ENCODE measurements at places on chromosomes 1 and 21. TPM values are rescaled to one million over a fixed set of nuclear protein-coding genes. Genes with fewer than 3 reads are reported as not detected.
A peak's percentile ranks its signal among the peaks of the same experiment; 100 is the strongest.

SPATC1L gene
- total RNA-seq, result 21.1 TPM

ADCY10 gene
- not detected for total RNA-seq

SPRR2F gene
- total RNA-seq, result 18.5 TPM

COL6A1 gene
- total RNA-seq, result 389 TPM

KLF17 gene
- not detected for total RNA-seq

KRTAP10-10 gene
- not detected for total RNA-seq

SMPDL3B gene
- 0.77 TPM for total RNA-seq

C1orf94 gene
- not detected for total RNA-seq

- DNase-seq, result no peak
Observed at GRCh38 chr1:161736335-161736969, 13.1 kb upstream of the DUSP12 start.

DNA sequence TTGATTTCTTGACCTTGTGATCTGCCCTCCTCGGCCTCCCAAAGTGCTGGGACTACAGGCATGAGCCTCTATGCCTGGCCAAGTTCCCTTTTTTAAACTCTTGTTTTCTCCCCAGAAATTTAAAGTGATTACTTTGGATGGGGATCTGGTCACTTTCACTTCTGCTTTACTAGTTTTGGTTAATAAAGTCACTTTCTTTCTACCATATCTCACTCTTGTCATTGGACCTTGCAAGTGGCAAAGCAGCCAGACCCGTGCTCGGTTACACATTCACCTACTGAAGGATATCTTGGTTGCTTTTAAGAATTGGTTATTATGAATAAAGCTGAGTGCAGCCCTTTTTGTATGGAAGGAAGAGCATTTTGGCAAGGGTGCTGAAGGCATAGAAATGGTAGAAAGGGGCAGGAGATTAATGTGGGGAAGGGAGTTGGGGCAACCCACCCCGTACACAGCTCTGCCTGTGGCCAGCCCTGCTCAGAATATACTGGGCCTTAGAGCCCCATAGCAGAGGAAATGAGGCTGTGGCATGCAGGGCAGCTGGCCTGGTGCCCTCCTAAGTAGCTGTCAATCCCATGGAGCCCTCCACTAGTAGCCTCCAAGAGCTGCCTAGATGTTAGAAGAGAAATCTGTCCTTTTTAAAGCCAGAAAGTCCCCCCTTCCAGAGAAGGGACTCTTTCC, 40.7 kb downstream of the CD2 start:
- no peak for DNase-seq

DNA sequence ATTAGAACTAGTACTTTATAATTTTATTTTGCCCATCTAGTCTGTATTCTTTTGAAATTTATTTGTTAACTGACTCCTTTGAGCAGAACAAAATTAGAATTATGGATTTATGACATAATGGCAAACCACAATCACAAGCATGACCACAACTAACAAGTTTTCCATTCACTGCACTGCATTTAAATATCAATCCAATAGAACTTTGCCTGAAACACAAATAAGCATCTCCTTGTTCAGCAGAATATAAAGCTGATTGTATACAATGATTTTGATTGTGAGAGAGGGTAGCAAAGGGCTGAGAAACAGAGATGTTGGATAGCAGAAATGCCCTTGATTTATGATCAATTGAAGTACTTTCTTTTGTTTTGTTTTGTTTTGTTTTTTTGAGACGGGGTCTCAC, 495.5 kb upstream of the RGS18 start:
- no peak for DNase-seq

GRCh38 chr1:110686188-110686587, 11.4 kb upstream of the KCNA3 start:
- no peak for DNase-seq

DNA sequence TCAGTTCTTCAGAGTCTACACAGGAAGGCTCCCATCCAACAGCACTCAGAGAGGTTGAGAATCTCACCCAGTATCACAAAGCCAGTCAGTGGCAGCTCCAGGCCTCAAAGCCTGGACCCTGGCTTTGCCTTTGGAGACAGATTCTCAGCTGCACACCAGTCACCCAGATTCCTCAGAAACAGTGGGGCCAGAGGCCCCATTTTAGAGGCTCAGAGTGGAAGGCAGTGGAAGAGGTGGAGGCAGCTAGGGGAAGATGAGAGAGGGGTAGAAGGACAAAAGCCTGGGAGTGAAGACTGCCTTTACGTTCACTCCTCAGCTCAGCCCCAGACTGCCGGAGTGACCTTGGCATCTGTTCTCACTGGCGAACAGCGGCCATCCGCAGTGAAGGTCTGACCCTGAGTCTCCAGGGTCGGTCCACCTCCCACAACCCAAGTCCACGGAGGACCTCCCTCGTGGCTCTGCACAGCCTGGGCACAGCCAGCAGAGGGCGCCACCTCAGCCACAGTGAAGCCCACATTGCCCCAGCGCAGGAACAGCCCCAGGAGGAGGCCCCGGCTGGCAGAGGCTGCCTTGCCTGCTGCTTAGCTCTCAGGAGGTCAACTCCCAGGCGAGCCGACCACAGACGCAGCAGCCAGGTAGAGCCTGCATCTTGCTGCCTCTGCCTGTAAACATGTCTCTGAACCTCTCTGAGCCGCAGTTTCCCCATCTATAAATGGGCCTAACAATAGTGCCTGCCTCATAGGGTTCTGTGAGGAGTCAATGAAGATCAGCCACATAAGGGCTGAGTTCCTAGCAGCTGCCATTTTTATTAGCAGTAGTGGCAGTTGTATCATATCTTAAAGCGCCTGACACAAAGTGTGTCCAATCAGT, 5.9 kb upstream of the FNDC5 start:
- no peak for DNase-seq

DNA sequence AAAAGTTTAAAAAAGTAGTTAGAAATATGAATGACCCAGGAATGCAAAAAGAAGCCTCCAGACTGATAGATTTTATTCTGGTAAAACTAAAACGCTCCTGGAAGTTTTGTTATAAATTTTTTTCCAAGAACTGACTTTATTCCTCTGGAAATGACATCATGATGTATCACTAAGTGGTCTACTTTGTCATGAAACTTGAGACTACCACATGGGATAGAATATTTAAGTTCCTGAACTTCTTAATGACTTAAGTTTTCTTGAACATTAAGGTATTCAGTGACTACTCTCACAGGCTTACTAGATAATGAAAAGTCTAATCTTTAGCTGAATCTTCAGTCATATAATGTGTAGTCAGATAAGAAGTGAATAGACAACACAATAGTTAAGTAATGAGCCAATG, 842.2 kb downstream of the USP25 start:
- no peak for DNase-seq

DNA sequence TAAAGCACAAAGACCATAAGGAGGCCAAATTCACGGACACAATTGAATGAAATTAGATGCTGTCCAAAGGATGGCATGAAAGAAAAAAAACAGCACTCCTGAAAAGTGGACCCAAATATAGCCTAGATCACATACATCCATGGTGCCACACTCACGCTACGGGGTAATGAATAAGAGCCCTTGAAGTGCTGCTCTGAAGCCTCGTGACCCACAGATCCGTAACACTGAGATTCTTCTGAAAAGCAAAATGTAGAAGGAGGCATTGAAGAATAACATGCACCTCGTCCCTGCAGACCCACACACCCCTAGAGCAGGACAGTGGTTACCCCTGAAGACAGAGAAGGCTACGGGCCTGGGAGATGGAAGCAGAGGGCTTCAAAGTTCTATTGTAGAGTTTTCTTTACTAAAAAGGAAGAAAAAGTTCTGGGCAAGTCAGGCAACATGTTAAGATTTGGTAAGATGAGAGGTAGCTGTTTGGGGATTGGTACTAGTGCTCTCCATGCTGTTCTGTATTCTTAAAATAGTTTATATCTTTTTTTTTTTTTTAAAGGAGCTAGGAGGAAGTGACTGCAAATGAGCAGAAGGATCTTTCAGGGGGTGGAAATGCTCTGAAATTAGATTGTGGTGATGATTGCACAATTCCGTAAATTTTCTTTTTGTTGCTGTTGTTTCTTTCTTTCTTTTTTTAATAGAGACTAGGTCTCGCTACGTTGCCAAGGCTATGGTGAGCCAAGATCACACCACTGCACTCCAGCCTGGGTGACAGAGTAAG, 4.1 kb upstream of the ITGB2 start:
- no peak for DNase-seq

DNA sequence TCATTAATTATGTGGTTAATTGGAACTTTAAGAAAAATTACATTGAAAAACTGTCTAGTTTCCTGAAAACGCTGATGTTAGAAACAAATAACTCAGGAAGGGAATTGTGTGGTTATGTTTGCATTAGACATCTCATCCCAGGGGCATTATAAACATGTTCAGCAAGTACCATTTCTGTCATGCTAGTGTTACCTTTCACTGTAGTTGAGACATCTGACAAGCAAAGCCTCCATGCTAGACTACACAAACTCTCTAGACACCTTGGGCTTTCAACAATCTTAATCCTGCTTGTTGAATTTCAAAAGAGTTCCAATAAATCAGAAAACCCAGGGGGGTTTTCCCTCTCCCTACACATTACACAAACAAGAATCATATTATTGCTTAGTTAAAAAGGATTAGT, 536.8 kb downstream of the KCNT2 start:
- DNase-seq, result no peak

GRCh38 chr1:235648407-235648907, 1.1 kb downstream of the GNG4 start:
- DNase-seq, result peak; percentile 60

GRCh38 chr1:233599542-233600073, 14.3 kb upstream of the KCNK1 start:
- DNase-seq, result no peak

DNA sequence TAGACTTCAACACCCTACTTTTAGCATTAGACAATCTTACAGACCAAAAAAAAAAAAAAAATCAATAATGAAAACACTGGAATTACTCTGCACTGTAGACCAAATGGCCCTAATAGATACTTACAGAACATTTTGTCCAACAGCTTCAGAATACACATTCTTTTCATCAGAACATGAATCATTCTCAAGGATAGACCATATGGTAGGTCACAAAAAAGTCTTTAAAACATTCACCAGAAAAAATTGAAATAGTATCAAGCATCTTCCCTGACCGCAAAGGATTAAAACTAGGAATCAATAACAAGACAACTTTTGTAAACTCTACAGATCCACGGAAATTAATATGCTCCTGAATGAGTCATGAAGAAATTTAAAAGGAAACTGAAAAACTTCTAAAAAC, 22.5 kb downstream of the ZNF670 start:
- DNase-seq, result no peak

GRCh38 chr1:212690816-212691403, 8.7 kb downstream of the BATF3 start:
- no peak for DNase-seq

GRCh38 chr1:69888657-69889056, 316.7 kb downstream of the LRRC40 start:
- no peak for DNase-seq

DNA sequence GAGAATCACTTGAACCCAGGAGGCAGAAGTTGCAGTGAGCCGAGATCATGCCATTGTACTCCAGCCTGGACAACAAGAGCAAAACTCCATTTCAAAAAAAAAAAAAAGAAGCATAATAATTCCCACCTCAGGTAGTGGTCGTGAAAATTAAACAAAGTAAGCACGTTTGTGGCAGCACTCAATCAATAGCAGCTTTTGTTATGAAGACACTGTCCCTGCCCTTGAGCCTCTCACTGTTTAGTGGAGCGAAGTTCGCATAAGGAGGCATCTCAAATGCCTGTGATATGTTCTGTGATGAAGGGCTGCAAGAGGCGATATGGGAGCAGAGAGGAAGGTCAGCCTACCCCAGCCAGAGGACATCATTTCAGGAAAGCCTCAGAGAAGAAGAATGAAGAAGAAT, 43.8 kb upstream of the RASAL2 start:
- no peak for DNase-seq

- no peak for DNase-seq
Observed at GRCh38 chr1:62281922-62282555, 37.2 kb downstream of the KANK4 start.

- no peak for DNase-seq
Observed at GRCh38 chr1:64550510-64550909, 80.6 kb downstream of the CACHD1 start.

DNA sequence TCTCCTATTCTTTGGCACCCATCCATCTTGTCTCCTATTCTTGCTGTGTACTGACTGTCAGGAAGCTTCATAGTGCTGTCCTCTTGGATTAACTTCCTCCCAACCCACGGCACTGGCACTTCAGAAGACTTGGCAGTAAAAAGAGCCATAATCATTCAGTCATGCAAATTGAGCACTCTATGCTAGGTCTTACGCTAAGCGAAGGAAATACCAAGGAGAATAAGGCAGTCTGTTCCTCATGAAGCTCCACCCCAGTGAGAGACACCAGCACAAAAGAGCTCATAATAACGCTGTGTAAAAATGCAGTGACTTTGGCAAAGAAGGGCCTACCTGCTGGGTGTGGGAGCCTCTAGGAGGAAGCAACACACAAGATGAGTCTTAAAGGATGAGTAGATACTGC, 67.1 kb downstream of the GFI1 start:
- DNase-seq, result no peak

- DNase-seq, result no peak
Observed at GRCh38 chr1:218931324-218931723, 242.4 kb upstream of the LYPLAL1 start.

DNA sequence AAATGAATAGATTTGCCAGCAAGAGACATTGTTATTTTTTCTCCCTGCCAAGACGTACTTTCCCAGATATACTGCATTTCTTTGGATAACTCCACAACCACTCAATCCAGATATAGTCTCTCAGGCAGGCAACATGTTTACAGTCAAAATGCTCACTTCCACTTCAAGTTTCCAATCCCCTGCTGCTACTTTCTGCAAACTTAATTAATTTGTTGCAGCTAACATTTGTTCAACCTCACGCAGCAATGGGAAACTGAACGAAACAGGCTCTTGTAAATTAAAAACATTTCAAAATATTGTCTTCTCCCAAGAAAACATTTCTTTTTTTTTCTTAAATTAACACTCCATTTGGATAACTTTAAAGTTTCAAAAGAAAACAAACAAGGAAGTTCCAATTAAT, 45.7 kb upstream of the PROX1 start:
- no peak for DNase-seq

DNA sequence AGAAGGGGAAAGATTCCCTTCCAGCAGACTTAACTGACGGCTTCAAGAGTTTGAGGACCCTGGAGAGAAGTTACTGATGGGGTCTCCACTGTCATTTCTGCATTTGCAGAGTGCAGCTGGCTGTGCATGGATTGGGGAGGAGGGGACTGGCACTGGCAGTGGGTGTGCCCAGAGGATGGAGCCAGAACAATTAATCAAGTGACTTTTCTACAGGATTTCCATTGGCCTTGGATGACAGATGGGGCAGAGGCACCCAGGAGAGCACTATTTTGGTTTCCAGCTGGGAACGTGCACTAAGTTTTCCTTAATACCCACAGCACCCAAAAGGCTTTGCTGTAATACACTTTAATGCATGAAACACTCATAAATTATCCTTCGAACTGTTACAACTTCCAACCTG, 1.3 kb downstream of the NGF start:
- no peak for DNase-seq

- no peak for DNase-seq
Observed at GRCh38 chr1:84720221-84720780, 30.0 kb upstream of the SSX2IP start.

DNA sequence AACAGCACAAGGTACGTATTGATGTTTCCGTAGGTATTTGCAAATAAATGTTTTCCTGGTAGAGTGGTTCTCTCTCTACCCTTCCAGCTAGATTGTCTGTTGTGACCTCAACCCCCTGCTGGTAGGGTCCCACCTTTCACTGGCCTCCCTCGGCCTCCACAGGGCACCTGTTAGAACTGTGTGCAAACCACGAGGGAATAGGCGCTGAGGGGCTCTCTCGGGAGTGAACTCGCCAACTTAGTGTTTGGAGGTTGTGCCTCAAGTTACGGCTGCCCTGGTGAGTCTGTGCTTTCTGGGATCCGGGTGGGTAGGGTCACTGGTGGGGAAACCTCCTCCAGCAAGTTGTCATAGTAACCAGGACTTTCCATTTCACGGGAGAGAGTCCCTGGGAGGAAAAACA, 204.7 kb upstream of the EDN2 start:
- no peak for DNase-seq
